Non-pigmented ciliary epithelial cell (primary cell): ENCODE measurements at places on chromosomes 2 and 18.

DNA sequence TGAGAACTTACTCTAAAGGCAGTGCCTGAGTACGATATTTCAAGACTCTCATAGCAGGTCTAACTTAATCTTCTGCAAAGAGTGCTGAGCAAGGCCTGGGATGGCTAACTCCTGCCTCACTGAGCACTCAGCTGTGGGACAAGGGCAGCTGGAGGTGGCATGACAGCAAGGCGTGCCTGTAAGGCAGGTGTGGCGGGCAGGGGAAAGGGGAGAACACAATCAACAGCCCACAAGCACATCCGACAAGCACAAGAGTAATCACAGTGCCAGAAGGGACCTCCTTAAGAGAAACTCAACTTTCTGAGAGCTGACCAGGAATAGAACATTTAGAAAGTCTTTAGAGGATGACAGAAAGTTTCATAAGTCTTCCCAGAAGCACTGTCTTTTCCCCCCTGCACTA is 42.0 kb downstream of the GPR45 start:
- DNase-seq = no peak

- DNase-seq = no peak
Observed at GRCh38 chr2:128639120-128639477, 320.4 kb upstream of the HS6ST1 start.

- DNase-seq = no peak
Observed at GRCh38 chr2:25297738-25298137, 44.0 kb downstream of the DNMT3A start.

DNA sequence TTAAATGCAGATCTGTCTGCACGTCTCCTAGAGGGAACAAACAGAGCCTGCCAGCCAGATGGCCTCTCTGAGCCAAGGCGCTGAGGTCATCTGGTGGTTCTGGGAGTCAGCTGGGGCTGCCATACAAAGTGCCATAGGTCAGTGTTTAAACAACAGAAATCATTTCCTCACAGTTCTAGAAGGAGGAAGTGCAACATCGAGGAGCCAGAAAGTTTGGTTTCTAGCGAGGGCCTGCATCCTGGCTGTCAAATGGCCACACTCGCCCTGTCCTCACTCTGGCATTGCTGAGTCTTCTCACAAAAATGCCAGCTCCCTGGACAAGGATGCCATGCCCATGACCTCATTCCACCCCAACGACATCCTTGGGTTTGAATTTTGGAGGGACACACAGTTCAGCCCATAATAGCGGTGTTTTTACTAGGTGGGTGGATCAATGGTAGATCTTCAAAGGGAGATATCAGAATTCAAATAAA is 59.6 kb downstream of the MYT1L start:
- DNase-seq = no peak

- no peak for DNase-seq
Observed at GRCh38 chr18:59846814-59847490, 52.8 kb upstream of the PMAIP1 start.

GRCh38 chr2:38658613-38659012 is 7.3 kb upstream of the GALM start:
- no peak for DNase-seq

GRCh38 chr2:222268311-222268990 is 30.3 kb downstream of the PAX3 start:
- DNase-seq = no peak

GRCh38 chr18:23934252-23934651 is 80.3 kb upstream of the TTC39C start:
- no peak for DNase-seq

GRCh38 chr2:179830043-179830787 is 31.2 kb downstream of the ZNF385B start:
- DNase-seq = no peak

DNA sequence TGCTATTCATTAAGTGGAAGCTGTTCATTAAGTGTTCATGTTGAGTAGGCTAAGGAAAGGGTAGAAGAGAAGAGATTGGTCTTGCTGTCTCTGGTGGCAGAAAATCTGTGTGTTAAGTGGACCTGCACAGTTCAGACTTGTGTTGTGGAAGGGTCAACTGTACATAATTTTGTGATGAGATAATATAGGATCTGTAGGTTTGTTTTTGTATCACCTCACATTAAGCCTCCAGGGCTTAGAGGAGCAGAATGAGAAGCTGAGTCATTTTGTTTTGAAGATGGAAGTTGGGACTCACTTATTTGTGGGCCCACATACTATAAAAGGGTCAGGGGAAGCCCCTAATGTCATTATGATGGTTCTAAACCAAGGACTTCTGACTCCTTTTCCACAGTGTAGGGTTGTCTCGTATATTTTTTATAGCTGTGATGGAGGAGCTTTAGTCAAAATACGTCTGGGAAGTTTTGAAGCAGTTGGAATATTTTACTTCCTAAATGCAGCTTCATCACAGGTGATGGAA is 18.2 kb downstream of the PMS1 start:
- no peak for DNase-seq

DNA sequence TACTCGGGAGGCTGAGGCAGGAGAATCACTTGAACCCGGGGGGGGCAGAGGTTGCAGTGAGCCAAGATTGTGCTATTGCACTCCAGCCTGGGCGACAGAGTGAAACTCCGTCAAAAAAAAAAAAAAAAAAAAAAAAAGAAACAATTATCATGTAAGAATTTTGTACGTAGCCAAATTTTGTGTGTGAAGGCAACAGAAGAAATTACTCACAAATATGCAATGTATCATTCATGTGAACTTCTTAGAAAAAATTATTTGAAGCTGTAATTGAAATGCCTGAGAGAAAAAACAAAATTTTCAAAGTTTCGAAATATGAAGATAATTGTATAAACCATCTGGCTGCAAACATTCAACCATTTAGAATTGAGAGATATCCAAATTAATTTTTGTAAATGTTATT is 204.8 kb upstream of the PARD3B start:
- DNase-seq = no peak

DNA sequence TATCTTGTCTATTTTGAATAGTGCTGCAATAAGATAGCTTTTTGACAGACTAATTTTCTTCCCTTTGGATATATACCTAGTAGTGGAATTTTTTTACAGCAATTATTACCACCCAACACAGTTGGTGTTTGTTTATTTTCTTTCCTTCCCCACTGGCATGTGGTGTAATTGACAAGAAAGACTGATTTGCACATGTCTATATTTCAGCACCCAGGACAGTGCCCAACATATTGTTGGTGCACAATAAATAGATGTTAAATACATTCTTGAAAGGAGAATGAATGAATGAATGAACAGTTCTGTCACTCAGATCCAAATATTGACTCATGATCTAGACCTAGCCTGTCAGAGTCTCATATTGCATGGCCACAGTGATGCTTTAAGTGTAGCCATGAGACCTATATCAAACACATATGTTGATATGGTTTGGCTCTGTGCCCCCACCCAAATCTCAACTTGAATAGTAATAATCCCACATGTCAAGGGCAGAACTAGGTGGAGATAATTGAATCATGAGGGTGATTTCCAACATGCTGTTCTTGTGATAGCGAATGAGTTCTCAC is 538.2 kb downstream of the NYAP2 start:
- no peak for DNase-seq

DNA sequence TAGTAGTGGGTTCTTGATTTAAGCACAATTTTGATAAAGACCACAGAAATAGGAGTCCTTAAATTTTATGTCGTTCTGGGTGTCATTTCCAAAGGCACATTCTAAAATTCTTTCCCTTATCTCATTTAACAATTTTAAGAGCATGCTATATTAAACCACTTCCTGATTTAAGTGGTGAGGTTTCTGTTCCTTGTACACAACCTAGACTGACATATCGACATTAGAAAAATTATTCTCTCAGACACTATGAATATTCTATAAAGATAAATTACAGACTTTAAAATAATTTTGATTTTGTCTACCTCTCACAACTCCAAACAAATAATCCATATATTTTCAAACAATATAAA is 923.8 kb downstream of the LRP1B start:
- no peak for DNase-seq

DNA sequence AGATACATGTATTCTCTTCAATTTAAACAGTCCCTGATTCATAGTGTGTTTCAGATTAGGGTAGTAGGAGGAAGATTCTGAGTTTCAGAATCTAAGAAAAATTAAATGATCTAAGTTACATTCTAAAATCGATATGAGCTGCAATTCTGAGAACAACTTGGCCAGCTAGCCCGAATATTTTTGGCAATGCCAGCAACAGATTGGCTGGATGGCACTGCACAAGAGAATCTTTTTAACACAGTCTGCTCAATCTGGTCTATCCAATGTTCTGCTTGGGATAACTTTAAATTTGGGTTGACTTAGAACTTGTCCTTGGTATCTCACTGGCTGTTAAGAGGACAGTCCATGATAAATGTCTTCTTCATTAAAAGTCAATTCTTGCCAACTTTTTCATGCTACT is 853.9 kb downstream of the NRXN1 start:
- no peak for DNase-seq

DNA sequence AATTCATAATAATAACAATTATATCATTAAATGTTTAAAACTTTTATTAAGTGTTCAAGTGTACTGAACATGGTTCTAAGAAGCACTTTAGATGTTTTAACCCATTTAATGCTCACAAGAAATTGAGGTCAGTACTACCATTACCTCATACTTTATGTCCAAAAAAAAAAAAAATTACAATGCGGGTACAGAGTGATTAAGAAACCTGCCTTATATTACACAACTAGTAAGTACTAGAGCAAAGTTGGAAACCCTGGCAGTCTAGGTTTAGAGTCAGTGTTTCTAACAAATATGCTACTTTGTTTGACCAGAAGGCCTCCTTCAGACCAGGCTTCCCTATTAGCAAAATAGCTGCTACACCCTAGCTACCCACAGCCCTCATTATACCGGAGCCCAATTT is 28.5 kb downstream of the PLEKHM3 start:
- DNase-seq = no peak

- no peak for DNase-seq
Observed at GRCh38 chr2:101109451-101110118, 41.6 kb downstream of the TBC1D8 start.

- DNase-seq = no peak
Observed at GRCh38 chr2:191703079-191703725, 25.3 kb downstream of the NABP1 start.

GRCh38 chr2:10787176-10787968 is 25.2 kb downstream of the PDIA6 start:
- no peak for DNase-seq

DNA sequence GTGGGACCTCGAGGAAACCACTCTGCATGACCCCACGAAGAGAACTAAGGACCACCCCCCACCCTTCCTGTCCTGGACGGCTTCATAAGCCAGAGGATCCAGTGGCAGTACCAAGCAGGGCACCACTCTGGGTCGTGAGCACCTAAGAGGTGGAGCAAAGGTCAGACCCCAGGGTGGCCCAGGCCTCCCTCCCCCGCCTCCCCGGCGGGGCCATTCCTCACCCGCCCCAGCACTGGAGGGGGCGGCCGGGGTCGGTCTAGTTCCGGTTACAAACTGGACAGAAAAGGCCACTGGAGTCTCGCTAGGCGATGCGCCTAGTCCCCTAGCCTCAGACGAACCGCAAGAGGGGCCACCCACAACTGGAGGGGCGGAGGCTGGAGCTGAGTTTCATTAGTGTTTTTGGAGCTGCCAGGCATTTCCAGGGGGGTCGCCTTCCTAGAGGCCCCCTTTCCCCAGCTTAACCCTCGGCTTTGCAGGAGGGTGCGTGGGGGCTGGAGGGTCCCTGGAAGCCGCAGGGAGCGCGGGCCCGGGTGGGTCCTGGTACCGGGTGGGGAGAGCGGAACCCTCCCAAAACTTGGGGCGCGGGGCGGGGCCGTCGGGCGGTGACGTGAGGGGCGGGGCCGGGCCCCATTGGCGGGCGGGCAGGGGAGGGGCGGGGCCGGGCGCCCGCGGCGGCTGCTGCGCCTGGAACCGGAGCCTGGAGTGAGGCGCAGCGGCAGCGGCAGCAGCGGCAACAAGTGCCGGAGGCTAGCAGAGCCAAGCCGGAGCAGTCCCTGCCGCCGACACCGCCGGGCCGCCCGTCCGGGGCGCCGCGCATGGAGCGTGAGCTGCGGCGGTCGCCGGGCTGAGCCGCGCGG is at the start of gene B3GNT2:
TSS of gene B3GNT2 (plus strand) at position 695 of the 857 bp plus-strand sequence. CDS start 26,106 bp downstream, outside the sequence.
- DNase-seq = no peak

- DNase-seq = no peak
Observed at GRCh38 chr18:54777989-54778388, 50.3 kb upstream of the RAB27B start.
